SK-MEL-5 (cell line): ENCODE measurements at places on chromosomes 6 and 20. TPM values are rescaled to one million over a fixed set of nuclear protein-coding genes. Genes with fewer than 3 reads are reported as not detected.

Gene UBE2J1
- total RNA-seq, result 46.1 and 47.8 TPM in 2 replicates

Gene SPATA25
- 1.3 and 2.2 TPM in 2 replicates for total RNA-seq

Gene CRIP3
- total RNA-seq, result not detected in 2 replicates

Gene SIRPB1
- 0.98 and 1.8 TPM in 2 replicates for total RNA-seq

Gene RAET1G
- total RNA-seq, result not detected in 2 replicates

Gene WFDC2
- not detected in 2 replicates for total RNA-seq

Gene ANGPT4
- total RNA-seq, result not detected in 2 replicates

Gene PTK7
- total RNA-seq, result 19.7 TPM in 2 replicates

Gene RFX6
- total RNA-seq, result 0.08 TPM in 1 of 2 replicates, not detected in the other

Gene LINC00237
- not detected in 2 replicates for total RNA-seq

Gene PEX7
- total RNA-seq, result 9.6 and 11.1 TPM in 2 replicates

Gene DEK
- 141 and 143 TPM in 2 replicates for total RNA-seq

Gene GPLD1
- 0.55 and 1.1 TPM in 2 replicates for total RNA-seq

Gene NT5E
- total RNA-seq, result 15.2 and 15.4 TPM in 2 replicates

Gene KHDC1L
- not detected in 2 replicates for total RNA-seq

Gene OXT
- total RNA-seq, result not detected in 2 replicates

Gene ENPP5
- 2.0 and 3.0 TPM in 2 replicates for total RNA-seq

Gene LY86
- total RNA-seq, result not detected in 2 replicates

Gene MATN4
- 0.42 and 0.59 TPM in 2 replicates for total RNA-seq

Gene ZNF311
- not detected in 2 replicates for total RNA-seq

Gene RBM24
- total RNA-seq, result 7.9 and 8.5 TPM in 2 replicates

Gene LAMA4
- total RNA-seq, result 48.9 and 54.9 TPM in 2 replicates

Gene TPD52L1
- total RNA-seq, result 53.6 and 54.5 TPM in 2 replicates

Gene RBPJL
- not detected in 2 replicates for total RNA-seq

Gene SLC32A1
- not detected in 2 replicates for total RNA-seq

Gene PPIL6
- 1.2 and 1.4 TPM in 2 replicates for total RNA-seq

Gene COL10A1
- total RNA-seq, result not detected in 2 replicates

Gene EBF4
- 0.50 and 2.0 TPM in 2 replicates for total RNA-seq

Gene SGK2
- total RNA-seq, result 0.29 TPM in 1 of 2 replicates, not detected in the other

Gene SEMG1
- total RNA-seq, result not detected in 2 replicates

Gene NUP153
- 42.1 and 49.0 TPM in 2 replicates for total RNA-seq

Gene BEND6
- total RNA-seq, result 0.59 and 0.63 TPM in 2 replicates

Gene MARCKS
- total RNA-seq, result 50.7 and 55.4 TPM in 2 replicates

Gene OSER1
- 49.6 and 50.9 TPM in 2 replicates for total RNA-seq

Gene BPIFB4
- total RNA-seq, result not detected in 2 replicates

Gene LY6G5C
- total RNA-seq, result 0.48 TPM in 1 of 2 replicates, not detected in the other

Gene VSX1
- not detected in 2 replicates for total RNA-seq

Gene WASF1
- 3.7 and 5.0 TPM in 2 replicates for total RNA-seq

Gene NRSN1
- not detected in 2 replicates for total RNA-seq

Gene UCKL1
- total RNA-seq, result 21.5 and 23.2 TPM in 2 replicates

Gene OR2B2
- not detected in 2 replicates for total RNA-seq

Gene PBOV1
- not detected in 2 replicates for total RNA-seq

Gene FAM184A
- total RNA-seq, result 4.1 and 4.7 TPM in 2 replicates

Gene ATXN1
- total RNA-seq, result 13.4 and 17.2 TPM in 2 replicates

Gene GRM1
- total RNA-seq, result 0.13 and 0.26 TPM in 2 replicates

Gene HDGFL1
- total RNA-seq, result not detected in 2 replicates

Gene GPX5
- total RNA-seq, result not detected in 2 replicates

Gene PEDS1
- total RNA-seq, result 38.6 and 41.1 TPM in 2 replicates

Gene SLC24A3
- total RNA-seq, result not detected in 2 replicates

Gene MUCL3
- total RNA-seq, result not detected in 2 replicates
